Stimulated activated CD4-positive, alpha-beta T cell treated with anti-CD3 and anti-CD28 coated beads, Interleukin-4, amount 100 ng/mL, for 48 hours (primary cell): ENCODE measurements at places on chromosomes 2 and 18.

- no peak for DNase-seq
Measured at GRCh38 chr2:151556121-151556520, 146.4 kb downstream of the RIF1 start.

GRCh38 chr18:33212363-33212762, 228.2 kb downstream of the CCDC178 start:
- DNase-seq = no peak

GRCh38 chr2:24816884-24817283, 23.7 kb downstream of the CENPO start:
- DNase-seq = no peak

- no peak for DNase-seq
Measured at GRCh38 chr2:98598781-98599428, 9.4 kb downstream of the COA5 start.

DNA sequence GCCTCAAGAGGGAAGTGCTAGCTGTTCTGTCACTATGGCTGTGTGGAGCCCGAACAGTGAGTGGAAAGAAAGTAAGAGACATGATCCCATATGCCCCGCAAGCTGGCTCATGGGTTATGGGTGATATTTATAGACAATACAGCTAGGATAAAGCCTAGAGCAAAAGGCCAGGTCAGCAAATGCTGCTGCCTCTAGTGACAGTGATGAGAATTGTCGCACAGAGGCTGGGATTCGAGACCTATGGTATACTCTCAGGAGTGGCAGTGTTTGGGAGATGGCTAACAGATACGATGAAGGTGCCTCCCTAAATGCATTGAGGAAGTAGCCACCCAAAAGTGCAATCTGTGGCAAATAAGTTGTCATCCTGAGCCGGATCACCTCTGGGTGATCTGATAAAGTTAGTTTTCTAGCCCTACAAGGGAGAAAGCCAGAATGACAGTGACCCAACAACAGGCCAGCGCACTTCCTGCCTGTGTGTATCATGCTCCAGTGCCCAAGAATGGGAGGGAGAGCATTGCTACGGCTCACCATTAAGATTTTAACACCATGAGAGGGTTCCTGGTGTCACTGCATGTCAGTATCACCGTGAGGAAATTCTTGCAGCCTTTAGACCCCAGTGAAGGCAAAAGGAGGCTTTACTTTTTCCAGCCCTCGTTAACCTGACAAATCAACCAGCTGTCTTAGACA, 92.2 kb upstream of the TGFA start:
- no peak for DNase-seq
